GM12891 (cell line): ENCODE measurements at places on chromosomes 1 and 21.

GRCh38 chr1:91885213-91885715 is 687 bp downstream of the TGFBR3 start:
- DNase-seq: peak; percentile 22

DNA sequence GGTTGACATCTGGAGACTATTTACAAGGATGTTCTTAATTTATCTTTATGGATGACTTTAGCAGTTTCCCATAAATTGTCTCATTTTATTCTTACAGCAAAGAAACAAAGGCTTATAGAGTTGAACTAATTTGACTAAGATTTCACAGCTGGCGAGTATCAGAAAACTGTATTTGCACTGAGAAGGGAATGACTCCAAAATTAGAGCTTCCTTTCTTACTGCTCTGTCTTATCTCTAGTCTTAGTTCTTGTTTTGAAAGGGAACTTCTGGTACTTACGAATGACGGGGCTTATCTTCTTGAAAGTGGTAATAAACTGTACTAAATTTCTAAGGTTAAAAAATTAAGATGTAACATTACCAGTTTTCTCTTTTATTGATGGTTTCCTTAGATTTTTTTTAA is 13.6 kb downstream of the CNST start:
- no peak for DNase-seq

DNA sequence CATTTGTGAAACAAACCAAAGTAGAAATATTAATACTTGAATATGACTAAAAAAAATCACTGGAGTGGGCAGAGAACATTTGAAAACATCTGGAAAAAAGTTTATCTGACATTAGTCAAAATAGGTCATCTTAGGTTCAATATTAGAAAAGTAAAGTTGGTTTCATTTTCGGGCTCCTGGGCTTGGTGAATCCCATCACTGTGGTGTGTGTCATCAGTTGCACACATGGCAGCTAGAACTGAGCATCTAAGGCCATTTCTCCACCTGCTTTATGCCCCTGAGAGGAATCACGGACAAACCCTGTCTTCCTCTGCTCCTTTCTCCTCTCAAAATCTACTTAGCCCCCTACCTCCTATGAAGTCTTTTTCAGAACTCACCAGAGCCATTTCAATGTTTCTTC is 5.4 kb downstream of the HSD11B1 start:
- DNase-seq: no peak

- no peak for DNase-seq
Observed at GRCh38 chr1:162564762-162565218, 3.3 kb downstream of the UAP1 start.

DNA sequence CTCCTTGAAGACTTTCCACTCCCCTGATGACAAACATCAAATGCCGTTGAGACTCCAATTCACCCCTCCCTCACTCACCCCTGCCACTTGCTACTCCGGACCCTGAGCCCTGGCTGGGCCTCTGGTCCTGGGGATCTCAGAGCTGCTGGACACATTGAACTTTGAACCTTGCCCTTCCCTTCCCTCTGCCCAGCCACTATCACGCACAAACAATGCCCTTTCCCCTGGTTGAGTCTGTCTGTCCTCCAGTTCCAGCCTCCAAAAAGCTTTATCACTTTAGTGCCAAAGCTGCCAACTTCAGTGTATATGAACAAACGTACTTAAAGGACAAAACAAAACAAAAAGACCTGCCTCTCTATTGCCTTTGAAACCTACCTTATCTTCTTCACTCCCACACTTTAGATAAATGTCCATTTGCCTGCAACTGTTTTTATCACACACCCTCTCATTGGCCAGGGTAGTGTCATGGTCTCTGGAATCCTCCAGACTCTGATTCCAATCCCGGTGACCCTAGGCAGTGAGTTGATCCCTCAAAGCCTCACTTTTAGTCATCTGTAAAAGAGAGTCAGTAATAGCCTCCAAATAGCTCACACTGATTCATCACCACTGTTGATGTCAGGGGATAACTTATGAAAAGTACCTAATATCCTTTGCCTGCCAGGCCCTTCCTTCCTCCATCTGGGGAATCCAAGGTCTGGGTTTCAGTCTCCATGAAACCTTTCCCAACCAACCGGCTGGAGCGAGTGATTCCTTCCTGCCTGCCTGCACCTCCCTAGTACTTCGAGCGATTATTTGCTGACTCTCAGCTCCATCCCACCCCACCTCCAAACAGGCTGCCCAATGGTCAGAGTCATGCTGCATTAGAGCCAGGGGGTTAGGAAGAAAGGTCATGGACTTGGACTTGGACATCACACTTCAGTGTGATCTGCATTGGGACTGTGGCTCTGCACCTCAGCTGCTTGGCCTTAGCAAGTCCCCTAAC is 15.9 kb upstream of the SPOCD1 start:
- no peak for DNase-seq

DNA sequence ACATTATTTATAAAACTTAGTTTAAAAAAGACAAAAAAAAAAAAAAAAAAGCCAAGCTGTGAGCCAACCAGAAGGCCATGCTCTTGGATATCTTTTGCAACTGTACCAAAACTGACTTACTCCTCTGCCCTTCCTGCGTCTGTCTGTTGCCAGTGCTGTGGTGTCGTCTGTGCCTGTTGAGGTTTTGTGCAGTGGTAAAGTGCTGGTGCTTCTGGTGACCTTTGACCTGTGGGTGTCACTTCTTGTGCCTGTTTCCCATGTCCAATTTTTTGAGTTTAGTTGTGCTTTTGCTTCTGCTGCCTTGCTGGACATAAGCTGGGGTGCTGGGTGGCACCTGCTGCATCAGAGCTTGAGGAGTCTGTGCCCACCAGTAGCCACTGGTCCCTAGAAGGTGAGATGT is 41.4 kb downstream of the RNF187 start:
- no peak for DNase-seq

- no peak for DNase-seq
Observed at GRCh38 chr1:230493264-230493663, 67.1 kb upstream of the PGBD5 start.

- no peak for DNase-seq
Observed at GRCh38 chr1:3408751-3409266, 45.7 kb upstream of the ARHGEF16 start.

DNA sequence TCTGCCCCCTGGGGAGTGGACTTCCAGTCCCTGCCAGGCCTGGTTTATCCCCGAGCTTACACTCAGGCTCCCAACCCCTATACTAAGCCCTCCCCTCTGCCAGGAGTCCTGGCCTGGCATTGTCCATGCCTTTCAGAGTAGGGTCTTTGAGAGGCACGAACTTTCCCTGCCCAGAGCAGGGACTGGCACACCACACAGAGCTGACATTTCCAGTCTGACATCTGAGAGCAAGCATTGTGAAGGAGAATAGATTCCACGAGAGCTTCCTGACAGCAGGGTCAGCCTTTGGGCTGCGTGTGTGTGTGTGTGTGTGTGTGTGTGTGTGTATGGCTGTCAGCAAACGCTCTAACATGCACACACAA is 59.5 kb upstream of the LAPTM5 start:
- DNase-seq: no peak

DNA sequence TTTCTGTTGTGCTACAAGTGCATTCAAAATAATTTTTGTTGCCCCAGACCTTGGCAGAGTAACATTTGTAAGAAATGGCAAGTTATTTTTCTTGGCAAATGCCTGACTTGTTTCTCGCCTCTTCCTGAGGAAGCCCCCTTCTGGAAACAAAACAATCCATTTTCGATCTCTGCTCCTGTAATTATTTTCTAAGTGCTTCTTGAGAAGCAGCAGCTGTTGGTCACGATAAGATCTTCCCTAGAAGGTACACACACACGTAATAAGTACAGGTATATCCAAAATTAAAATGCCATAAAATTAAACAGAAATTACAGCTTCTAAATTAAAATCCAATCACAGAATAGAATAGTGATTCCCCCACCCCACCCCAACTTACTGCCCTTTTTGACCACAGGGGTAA is 47.3 kb downstream of the LPGAT1 start:
- DNase-seq: no peak

DNA sequence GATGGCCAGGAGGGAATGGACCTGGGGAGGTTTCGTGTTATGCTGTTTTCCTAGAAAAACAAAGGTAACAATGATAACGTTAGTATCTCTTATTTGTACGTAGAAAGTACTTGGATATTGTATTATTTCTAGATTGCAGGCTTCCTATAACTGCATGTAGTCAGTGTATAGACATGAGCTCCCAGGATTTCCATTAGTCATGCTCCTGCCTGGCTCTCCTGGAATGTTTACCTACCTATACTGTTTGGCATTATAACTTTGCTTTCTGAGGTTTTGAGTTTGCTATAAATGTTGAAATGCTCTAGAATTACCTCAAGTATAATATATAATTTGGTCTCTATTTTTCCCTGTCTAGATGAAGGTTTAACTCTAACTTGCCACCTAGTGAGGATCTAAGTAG is 66.1 kb downstream of the TTC3 start:
- DNase-seq: no peak

DNA sequence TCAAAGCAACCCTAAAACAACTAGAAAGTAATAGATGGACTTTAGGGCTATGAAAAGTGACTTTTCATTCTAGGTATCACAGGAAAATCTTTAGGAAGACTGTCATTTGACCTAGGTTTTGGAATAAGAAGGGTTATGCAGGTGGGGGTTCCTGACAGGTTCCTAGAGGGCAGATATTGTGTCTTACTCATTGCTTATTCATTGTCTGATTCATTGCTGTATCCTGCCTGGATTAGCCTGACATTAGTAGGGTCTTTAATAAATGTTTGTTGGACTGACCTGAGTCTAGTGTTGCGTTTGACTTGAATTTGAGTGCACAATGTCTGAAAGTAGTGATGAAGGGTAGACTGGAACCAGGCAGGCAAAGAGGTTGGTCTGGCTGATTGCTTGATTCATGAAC is 6.0 kb downstream of the FNBP1L start:
- DNase-seq: no peak

DNA sequence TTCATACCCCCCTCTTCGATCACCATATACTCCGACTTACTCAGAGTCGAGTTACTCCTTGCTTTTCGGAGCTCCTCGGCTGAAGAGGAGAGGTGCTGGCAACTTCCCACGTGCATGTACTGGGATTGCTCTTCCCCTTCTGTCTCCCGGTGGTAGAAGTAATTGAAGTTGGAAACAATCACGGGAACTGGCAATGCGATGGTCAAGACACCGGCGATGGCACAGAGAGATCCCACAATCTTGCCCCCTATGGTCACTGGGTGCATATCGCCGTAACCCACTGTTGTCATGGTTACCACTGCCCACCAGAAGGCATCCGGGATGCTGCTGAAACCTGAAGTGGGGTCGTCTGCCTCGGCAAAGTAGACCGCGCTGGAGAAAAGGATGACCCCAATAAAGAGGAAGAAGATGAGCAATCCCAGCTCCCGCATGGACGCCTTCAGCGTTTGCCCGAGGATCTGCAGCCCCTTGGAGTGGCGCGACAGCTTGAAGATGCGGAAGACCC is 1.5 kb downstream of the KCNA3 start:
- DNase-seq: no peak

- DNase-seq: no peak
Observed at GRCh38 chr1:152786077-152786476, at the start of gene LCE1E. LCE1E (plus strand) TSS chr1:152786257; CDS start chr1:152787300, 1,043 bp downstream.

DNA sequence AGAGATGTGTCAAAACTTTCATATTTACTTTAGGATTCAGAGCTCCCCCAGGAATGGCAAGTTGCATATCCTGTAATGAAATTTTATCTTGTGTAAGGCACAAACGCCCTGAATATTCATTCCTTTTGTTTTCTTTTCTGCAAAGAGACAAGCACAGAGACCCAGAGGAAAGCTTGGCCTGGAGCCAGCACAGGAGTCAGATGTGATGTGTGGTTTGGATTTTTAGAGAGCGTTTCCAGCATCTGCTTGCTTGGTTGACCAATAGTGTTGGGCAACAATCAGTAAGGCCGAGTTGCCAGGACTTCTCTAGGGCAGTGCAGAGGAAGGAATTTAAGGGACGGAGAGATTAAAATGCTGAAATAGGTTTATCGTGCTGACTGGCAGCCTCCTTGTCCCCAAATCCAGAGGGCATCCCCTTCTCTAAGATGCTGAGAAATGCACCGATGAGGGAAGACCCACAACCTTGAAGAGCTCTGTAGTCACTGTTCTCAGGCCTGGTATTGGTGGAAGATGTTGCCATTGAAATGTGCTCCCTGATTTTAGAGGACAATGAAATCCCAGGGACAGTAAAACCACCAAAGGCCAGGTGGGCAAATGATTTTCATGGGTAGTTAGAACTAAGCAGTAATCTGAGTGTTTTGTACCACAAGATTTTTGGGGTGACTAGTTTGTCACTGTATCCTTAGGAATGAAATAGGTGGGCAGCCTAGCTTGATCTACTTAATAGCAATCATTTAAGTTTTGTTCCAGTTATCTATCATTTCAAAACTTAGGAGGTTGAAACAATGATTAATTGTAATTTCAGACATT is 37.9 kb upstream of the RHOU start:
- DNase-seq: no peak

- no peak for DNase-seq
Observed at GRCh38 chr1:19430121-19431068, 54.9 kb downstream of the CAPZB start.

GRCh38 chr1:156002188-156002911 is 18.4 kb downstream of the SSR2 start:
- no peak for DNase-seq

DNA sequence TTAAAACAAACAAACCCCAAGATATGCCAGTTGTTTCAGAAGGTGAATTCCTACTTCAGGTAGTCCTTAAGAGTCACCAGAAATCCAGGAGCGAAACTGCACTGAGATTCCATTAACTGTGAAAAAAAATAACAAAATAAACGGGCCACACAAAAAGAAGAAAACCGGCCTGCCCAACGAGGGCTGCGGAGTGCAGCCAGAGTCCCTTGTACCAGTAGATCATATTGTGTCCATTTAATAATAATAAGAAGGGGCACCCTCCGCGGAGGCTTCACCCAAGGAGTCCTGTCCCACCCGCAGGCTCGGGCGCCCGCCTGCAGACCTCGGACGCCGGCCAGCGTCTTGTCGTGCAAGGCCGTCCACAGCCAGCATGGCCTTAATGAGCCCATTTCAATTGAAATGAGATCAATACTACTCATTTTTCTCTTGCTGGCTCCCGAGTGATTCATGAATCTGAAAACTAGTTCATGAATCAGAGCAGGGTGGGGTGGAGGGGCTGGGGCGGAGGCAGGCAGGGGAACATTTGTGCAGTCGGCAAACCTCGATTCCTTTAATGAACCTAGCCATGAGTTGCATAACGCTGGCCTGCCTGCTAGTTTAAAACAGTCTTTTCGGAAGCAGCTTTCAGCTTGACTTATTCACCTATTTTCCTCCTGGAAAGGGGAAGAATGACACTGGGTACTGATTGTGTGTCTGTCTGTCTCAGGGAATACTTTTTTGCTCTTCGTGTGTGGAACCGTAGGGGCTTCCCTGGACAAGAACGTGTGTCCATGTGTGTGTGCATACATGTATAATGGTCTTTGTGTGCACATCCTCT is 113.1 kb upstream of the IRF2BP2 start:
- no peak for DNase-seq

- DNase-seq: no peak
Observed at GRCh38 chr1:234750922-234751627, 141.1 kb upstream of the IRF2BP2 start.

GRCh38 chr1:28099050-28099769 is 10.8 kb upstream of the EYA3 start:
- DNase-seq: no peak

DNA sequence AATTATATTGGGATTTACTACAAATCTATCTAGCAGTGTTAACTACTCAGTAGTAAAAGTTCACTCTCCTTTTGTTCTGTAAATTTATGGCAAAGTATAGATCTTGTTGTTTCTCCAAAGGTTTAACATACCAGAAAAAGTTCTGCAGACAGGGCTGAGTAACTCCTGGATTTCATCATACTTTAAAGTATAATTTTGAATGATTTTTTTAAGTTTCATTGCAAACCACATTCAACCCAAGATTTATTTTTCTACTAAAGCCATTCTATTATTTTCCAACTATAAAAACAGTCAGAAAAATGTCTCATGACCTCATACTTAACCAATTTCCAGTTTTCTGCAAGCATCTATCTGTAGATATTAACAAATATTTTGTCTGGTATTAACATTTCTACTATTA is 585.8 kb upstream of the ZRANB2 start:
- no peak for DNase-seq
